ENCODE measurements at places on chromosomes 5 and 9.

GRCh38 chr9:133404454-133405002, 13.3 kb downstream of the REXO4 start:
- DNase-seq, result no peak

DNA sequence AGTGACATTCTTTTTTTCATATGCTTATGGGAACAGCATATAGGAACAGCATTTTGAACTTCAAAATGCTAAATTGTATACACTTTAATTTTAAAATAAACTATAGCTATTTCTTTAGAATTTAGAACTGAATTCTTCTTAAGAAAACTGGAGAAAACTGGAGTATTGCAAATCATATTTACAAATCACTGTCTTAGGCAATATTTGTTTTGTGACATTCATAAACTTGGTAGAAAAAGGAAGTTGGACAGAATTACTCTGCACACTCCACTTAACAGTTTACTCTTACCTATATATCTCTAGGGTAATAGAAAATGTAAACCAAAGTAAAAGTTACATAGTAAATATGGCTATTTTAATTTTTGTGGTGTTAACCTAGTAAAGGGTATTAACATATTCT, 3.1 kb downstream of the DMRTA1 start:
- DNase-seq, result no peak

GRCh38 chr5:66859526-66859925, 263.3 kb downstream of the MAST4 start:
- no peak for DNase-seq

DNA sequence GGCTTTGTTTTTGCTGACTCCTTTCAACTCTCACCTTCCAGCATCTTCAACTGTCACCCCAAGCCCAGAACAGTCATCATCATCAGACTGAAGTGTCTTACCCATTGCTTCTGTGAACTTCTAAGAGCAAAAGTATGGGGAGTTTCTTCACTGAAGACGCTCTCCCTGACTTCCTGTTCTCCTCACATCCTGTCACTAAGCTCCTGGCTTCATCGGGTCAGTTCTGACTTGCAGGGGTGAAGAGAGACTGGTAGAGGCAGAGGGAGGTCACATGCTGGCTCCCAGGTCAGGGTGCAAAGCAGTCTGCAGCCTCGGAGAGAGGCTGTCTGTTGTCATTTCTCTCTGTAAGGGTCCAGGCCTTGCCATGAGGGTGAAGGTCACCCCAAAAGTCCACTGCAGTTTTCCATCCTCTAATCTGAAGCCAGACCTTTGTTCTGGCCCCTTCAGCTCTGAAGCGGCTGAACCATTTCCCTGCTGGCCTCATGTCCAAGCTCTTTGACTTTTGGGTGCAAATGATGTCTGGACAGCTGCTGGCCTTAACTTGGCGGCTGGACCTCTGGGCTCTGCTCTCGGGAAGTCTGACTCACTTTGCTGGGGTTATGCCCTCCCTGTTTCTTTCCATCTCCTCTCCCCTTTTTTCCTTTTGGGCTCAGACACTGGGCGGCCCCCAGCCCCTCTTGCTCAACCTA, 305.0 kb downstream of the RAB3C start:
- DNase-seq, result no peak

GRCh38 chr5:33120671-33121070, 320.1 kb upstream of the TARS1 start:
- no peak for DNase-seq

DNA sequence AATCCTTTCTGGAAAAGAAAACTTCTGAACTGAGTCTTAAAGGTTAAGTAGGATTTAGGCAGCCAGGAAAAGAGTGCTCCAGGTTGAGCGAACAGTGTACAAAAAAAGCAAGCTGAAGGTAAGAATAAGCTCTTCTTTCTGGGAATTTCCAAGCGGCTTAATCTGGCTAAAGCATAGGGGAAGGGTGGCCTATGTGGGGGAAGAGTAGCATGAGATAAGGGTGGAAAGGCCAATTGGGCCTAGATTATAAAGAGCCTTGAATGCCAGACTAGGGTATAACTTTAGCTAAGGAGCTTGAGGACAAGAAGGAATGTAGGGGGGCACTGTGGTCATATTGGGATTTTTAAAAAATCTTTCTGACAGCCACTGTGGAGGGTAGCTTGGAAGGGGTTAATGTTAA, 37.3 kb upstream of the NR5A1 start:
- no peak for DNase-seq

DNA sequence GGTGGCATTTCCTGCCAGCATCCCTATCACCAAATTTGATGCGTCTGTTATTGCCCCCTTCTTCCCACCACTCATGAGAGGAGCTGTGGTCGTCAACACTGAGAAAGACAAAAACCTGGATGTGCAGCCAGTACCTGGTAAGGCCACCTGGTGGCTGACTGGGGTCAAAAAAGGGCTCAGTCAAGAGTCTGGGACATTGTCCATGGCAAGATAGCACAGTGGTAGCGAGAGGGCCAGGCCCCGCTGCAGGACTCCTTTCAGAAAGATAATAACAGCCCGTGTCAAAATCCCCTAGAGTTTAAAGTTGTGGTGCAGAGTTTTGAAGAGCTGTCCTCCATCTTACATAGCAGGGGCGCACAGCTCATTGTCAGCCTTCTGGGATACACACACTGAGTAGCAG, 40.8 kb downstream of the CSF1R start:
- no peak for DNase-seq

- no peak for DNase-seq
Measured at GRCh38 chr9:73738741-73739530, 587.3 kb downstream of the ANXA1 start.

DNA sequence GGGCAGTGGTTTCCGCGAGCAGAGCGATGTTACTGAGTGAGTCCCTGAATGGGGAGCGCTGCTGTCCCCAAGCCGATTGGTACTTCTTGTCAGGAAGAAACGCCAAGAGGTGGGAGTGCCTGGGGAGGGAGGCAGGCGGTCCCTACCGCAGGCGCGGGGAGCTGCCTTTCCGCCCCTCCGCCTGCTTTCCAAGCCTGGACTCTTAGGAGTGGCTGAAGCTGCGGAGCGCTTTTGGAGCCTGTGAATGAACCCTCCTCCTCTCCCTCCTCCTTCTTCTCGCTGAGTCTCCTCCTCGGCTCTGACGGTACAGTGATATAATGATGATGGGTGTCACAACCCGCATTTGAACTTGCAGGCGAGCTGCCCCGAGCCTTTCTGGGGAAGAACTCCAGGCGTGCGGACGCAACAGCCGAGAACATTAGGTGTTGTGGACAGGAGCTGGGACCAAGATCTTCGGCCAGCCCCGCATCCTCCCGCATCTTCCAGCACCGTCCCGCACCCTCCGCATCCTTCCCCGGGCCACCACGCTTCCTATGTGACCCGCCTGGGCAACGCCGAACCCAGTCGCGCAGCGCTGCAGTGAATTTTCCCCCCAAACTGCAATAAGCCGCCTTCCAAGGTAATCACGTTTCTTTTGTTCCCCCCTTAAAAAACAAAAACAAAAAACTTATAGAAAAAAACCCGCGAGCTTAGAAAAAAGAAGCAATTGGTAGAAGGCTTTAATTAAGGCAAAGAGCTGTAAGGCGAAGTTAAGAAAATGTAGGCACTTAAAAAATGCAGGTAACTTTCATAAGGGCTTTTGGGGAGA, at the start of gene VCAN:
Gene VCAN (plus strand): TSS at position 340 of the 808 bp plus-strand sequence. CDS start 11,775 bp downstream, outside the sequence.
- no peak for DNase-seq
